Activated naive CD4-positive, alpha-beta T cell (primary cell): ENCODE measurements at places on chromosomes 4 and X.

DNA sequence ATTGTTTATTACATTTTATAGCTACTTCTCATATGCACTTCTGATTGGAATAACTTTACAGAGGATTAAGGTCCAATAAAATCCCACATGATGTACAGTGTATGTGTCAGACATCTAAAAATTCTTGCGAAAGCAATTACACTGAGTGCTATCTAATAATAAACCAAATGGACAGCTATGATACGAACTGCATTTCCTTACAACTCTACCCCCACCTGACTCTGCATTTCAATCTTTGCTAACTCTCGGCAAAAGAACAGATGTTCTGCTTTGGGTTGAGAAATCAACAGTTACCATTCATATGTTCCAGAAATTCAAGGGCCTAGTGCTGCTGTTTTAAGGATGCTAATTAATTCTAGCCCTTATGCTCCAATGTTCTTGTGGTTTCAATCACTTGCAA is 287.9 kb upstream of the NOCT start:
- no peak for DNase-seq

DNA sequence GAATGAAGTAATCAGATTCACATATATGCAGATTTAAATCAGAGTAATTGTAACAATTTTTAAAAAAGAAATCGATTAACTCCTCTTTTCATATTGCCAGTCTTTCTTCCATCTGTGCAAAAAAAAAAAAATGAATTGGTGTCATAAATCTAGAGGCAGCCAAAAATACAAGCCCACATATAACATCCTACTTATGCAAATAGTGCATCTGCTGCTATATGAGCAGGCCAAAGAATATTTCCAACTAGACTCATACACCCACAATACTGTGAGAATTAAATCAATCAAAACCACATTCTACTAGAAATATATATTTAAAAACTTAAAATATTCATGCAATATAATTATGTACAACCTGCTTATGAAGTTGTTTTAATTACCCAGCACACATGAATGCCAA is 298.1 kb upstream of the TRAM1L1 start:
- DNase-seq: no peak

GRCh38 chr4:6561173-6561516 is 13.8 kb upstream of the MAN2B2 start:
- no peak for DNase-seq

- no peak for DNase-seq
These were observed 686 bp downstream of the FIP1L1 start for GRCh38 chr4:53378171-53378482.

GRCh38 chr4:185738820-185739219 is 73.2 kb downstream of the SORBS2 start:
- no peak for DNase-seq

DNA sequence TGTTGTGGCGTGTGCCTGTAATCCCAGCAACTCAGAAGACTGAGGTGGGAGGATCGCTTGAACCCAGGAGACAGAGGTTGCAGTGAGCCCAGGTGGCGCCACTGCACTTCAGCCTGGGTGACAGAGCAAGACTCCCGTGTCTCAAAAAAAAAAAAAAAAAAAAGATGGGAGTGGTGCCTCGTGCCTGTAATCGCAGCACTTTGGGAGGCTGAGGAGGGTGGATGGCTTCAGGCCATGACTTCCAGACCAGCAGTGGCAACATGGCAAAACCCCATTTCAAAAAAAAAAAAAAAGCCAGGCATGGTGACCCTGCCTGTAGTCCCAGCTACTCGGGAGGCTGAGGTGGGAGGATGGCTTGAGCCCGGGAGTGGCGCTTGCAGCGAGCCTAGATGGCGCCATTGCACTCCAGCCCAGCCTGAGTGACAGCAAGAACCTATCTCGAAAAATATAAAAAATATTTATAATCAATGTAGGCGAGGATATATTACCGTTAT is 27.0 kb downstream of the EIF2S3 start:
- peak; percentile 0 for DNase-seq

DNA sequence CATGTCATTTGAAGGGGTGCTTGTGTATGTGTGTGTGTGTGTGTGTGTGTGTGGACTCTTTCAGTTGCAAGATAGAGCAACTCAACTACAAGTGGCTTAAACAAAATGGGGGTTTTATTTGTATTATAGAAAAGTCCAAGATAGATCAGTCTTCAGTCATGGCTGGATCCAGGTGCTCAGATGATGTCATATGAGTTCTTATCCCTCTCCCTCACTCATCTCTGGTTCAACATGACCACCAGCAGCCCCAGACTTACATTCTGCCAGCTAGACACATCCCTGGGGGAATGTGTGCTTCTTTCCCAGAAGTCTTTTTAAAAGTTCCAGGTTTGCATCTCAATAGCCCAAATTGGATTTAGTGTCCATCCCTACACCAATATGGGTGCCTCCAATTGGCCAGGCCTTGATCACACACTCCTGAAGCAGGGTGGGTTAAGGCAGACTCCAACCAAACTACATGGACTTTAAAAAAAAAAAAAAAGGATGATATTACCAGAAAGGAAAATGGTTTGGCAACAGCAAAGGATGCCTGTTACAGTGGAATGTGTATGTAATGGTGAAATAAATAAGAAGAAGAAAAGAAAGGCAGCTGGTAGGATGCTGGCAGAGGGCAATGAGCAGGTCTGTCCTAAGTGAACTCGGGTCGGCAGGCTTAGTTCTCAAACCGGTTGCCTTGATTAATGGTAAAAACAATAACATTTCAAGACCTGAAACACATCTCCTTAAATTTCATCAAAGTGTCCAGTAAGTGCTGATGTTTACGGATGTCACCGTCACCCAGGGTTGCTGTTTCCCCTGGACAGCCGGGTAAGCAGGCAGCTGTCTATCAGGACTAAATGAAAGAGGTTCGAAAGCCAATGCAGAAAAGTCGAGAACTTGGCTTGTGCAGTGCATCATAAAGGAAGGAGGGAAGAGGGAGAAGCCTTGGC is 107.7 kb downstream of the SMIM20 start:
- DNase-seq: no peak

DNA sequence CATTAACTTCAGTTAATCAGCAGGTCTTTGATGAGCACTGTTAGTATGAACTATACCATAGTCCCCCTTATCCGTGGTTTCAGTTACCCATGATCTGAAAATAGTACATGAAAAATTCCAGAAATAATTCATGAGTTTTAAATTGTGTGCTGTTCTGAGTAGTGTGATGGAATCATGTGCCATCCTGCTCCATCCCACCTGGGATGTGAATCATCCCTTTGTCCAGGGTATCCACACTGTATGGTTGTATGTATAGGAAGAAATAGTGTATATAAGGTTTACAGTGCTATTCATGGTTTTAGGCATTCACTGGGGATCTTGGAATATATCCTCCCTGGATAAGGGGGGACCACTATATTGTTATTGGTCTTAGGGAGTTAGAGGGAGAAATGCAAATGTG is 24.5 kb downstream of the ARHGAP10 start:
- no peak for DNase-seq
